Temporal lobe (tissue), 4 donors: ENCODE measurements at places on chromosomes 3 and 15. TPM values are rescaled to one million over a fixed set of nuclear protein-coding genes. Genes with fewer than 3 reads are reported as not detected.

Gene DPPA2
- total RNA-seq = not detected

Gene AMIGO3
- total RNA-seq = 0.25 TPM

Gene AADACL2
- not detected for total RNA-seq

Gene RHCG
- total RNA-seq = 1.7 TPM

Gene UBE2E2
- 81.9 TPM for total RNA-seq

Gene IL20RB
- total RNA-seq = 0.25 TPM

Gene CCR8
- total RNA-seq = not detected

Gene FGD5
- 3.4 TPM for total RNA-seq

Gene COL8A1
- 3.4 TPM for total RNA-seq

Gene ARGFX
- total RNA-seq = not detected

Gene FAM3D
- not detected for total RNA-seq

Gene LRCH3
- 86.8 TPM for total RNA-seq

Gene GOLGA6D
- total RNA-seq = under 0.01 TPM

Gene C2CD4B
- 1.2 TPM for total RNA-seq

Gene CYP11A1
- not detected for total RNA-seq

Gene TRPC1
- 102 TPM for total RNA-seq

Gene NAA50
- 47.7 TPM for total RNA-seq

Gene LYZL4
- not detected for total RNA-seq

Gene CYP8B1
- total RNA-seq = not detected

Gene LRRC31
- not detected for total RNA-seq

Gene FAM107A
- 32.2 TPM for total RNA-seq

Gene KBTBD13
- not detected for total RNA-seq
